Naive thymus-derived CD4-positive, alpha-beta T cell (primary cell): ENCODE measurements at places on chromosomes 3 and 15.

DNA sequence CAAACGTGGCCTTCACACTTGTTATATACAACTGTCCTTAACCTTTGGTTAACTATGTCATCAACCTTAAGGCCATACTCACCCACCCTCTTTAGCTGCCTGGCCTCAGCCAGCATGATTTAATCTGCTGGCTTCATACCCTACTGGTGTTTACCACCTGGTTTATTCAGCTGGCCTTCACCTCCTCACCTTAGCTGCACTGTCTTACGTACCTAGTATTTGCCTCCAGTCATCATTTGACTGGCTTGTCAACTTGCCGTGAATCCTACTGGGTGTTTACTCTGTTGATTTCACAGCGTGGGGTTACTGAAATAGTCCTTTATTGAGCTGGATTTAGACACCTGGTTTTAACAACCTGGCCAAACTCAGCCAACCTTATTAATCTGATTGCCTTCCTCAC, 102.8 kb downstream of the IL12A start:
- no peak for DNase-seq

DNA sequence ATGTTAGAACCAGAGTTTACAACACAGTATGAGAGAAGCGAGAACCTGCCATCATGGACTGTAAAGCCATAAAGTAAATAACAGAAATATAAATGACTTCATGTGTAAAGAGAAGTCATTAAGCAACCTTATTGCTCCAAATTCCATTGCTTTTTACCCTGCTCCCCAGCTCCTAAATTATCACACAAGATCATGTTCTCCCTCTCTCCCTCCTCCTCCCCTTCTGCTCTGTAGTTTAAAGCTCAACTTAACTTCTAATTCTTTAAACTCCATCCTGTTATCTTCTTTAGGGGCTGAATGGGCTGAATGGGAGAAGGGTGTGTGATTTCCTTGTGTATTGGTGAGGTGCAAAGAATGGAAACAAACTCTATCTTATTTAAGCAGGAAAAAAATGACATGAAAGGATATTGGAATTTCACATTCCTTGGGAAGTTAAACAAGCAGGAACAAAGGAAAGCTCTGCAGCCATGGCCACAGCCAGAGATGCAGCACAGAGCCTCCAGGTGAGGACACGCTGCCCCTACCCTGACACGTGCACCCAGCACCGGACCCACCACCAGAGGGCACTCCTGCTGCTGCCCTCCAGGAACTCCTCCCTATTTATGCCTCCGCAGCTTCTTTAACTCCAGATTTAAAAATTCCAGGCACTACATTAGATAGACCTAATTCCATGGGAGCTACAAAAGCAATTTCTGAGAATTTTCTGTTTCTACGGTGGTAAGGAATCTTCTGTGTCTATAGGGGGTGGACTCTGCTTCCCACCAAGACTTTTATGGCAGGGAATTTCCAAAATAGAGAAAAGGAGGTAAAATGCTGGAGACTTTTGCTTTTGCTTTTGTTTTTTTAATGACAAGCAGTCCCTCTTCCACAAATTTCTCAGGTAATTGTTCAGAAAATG, 76.9 kb upstream of the ABI3BP start:
- peak; percentile 30 for DNase-seq

DNA sequence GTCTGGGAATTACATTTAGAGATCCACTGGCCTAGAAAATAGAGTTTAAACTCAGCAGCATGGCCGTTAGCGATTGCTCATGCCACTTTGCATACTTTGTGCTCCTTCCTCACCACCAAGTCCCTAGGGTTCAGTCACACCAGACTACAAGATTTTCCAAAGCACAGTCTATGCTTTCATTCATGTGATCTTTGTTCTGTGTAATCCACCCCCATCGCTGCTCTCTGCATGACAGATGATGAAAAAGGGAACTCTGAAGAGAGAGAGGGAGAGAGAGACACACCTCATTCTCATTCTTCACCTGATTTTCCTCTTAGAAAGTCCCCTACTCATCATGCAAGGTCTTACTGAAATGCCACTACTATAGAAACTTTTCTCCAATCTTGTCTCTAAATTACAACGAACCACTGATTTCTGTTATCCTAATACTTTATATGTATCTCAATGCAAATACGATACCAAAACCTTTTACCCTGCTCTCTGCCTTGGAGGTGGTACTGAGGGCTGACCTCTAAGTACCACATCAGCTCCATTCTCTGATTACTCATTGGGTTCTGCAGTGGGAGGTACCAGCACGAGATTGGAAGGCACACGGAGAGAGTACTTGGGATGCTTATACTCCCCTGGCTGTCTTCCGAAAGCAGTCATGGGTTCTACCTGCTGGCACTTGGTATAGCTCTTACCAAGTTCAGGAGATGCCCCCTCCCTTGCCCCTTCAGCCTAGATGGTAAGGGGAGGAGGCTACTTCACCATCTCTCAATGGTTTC, 1.1 kb upstream of the PARP15 start:
- no peak for DNase-seq

- peak; percentile 44 for DNase-seq
These were observed 37.5 kb downstream of the TGFBR2 start for GRCh38 chr3:30643763-30644462.

- DNase-seq: no peak
These were observed 87.0 kb downstream of the FILIP1L start for GRCh38 chr3:100027321-100027720.

DNA sequence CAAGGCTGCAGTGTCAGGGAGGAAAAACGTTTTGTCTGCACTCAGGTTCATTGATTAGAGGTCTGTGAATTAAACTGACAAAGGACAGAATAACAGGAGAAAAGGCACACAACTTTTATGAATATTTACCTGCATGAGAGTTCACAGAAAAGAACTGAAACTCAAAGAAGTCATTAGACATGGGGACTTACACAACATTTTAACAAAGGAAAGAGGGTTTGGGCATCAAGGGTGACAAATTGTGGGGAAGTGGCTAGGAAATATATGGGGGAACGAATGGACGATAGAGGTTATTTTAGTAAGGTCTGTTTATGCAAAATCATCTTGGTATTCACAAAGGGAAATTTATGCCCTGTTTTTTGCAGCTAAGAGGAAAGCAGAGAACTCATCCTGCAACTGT, 65.6 kb upstream of the C15orf39 start:
- no peak for DNase-seq

GRCh38 chr15:91116113-91117067, 16.3 kb downstream of the SV2B start:
- DNase-seq: no peak

- no peak for DNase-seq
These were observed 11.6 kb downstream of the H1-8 start for GRCh38 chr3:129554356-129555152.

- DNase-seq: no peak
These were observed 249.9 kb downstream of the ROBO1 start for GRCh38 chr3:79517766-79518413.

DNA sequence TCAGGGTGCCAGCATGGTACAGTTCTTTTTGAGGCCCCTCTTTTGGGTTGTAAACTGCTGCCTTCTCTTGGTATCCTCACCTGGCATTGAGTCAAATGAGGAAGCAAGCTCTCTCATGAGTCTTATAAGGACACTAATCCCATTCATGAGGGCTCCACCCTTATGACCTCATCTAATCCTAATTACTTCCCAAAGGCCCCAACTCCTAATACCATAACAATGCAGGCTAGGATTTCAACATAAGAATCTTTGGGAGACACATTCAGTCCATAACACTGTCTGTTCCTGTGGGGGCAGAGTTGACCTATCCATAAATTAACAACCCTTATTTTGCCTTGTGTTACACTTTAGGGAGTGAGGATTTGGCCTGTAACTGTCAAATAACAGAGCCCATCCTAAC, 278.3 kb downstream of the LRTM1 start:
- no peak for DNase-seq

GRCh38 chr15:64493641-64494040, 33.3 kb downstream of the ZNF609 start:
- no peak for DNase-seq

GRCh38 chr3:49006408-49007067, 653 bp upstream of the WDR6 start:
- no peak for DNase-seq

- DNase-seq: no peak
These were observed 83.1 kb upstream of the SLC4A7 start for GRCh38 chr3:27567251-27567650.

GRCh38 chr3:31079689-31080088, 185.2 kb upstream of the GADL1 start:
- DNase-seq: no peak

DNA sequence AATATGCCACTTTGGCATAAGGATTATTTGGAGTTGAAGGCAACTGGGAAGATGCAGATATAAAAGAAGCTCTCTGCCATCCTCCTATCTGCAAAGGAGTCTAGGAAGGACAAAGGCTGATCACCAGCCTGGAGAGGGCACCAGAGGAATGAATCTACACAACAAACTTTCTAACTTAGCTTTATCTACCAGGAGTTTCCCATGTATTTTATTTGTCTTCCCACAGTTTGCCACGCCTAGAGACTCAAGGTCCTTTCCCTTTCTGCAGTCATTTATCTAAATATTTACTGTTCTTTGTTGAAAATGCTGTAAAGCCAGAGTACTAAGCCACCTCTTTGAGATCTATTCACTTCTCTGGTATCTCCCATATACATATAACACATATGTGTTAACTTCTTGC, 32.2 kb downstream of the GPR176 start:
- no peak for DNase-seq

GRCh38 chr15:101100118-101100517, 151.7 kb downstream of the CHSY1 start:
- DNase-seq: no peak

GRCh38 chr3:180264479-180264878, 227.7 kb upstream of the PEX5L start:
- DNase-seq: no peak

DNA sequence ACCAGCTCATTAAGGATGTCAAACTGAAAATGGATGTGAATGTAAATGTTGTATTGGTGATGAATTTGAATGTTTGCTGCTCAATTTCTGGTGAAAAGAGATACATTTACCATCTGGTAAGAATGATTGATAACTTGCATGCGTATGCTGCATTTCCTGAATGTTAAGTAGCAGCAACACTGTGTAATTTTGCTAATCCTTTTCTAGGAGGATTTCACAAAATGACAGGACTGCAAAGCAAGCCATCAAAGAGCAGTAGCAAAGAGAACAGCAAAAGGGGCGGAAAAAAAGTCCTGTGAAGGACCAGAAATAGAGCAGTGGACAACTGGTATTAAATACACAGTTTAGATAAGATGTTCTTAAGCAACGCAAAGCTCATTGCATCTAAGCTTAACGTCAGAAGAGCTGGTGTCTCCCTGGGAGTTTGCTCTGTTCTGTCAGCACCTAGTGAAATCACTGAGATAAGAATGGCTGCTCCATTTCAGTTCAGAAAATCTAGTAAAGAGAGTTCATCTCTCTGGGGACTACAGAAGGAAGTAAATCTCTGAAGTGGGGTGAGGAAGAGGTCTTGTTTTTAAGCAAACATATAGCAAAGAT, 23.5 kb upstream of the PAQR5 start:
- no peak for DNase-seq

- DNase-seq: no peak
These were observed 146.5 kb upstream of the UBE2E1 start for GRCh38 chr3:23659274-23659673.

DNA sequence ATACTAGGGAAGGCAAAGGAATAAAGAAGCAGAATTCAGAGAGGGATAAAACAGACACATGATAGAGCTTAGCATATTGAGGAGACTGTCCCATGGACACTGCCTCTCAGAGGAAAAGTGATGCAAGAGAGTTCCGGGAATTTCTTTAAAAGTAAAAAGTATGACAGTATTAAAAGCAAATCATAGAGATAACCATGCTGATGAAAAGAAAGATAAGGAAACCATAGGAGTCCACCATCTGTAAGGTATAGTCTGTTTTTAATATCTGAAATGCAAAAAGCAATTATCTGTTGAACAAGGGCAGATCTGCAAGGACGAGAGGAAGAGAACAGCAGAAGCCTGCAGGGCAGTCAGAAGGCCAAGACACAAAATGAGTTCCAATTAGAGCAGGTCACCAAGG, 495.9 kb upstream of the GOLIM4 start:
- DNase-seq: no peak

GRCh38 chr15:67458331-67459029, 62.5 kb upstream of the C15orf61 start:
- DNase-seq: no peak

GRCh38 chr15:40252141-40252437, 13.2 kb downstream of the PAK6 start:
- no peak for DNase-seq

- no peak for DNase-seq
These were observed 134.8 kb downstream of the RBMS3 start for GRCh38 chr3:29415482-29416223.

DNA sequence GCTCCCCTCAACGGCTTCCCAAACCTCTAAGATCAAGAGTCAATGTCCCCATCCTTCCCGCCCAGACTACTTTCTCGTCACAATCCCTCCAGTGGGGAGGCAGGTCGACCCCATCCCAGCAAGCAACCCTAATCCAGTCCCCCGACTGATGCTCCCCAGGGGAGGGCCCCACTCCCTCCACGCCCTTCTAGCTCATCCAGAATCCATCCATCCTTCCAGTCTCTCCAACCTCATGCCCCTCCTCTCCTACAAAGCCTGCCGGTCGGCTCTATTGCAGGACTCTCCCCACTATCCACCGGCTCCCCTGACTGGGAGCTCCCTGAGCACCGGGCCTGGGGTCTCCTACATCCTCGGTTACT, 1.3 kb downstream of the ADAMTS7 start:
- no peak for DNase-seq

DNA sequence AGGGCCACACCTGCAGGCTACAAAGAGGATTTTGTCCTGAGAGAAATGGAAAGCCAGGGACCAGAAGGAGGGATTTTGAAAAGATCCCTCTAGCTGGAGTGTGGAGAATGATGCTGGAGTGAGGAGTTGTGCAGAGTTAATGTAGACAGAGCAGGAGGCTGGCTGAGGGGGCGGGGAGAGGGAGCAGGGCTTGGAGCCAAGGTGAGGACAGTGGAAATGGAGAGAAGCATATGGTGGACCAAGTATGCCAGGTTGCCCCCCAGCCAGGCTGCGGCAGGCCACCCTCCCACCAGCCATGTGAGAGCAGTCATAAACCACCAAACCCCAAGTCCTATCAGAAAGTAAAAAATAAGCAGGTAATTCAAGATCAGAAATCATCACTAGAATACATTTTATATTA, 14.7 kb downstream of the RARRES1 start:
- no peak for DNase-seq

DNA sequence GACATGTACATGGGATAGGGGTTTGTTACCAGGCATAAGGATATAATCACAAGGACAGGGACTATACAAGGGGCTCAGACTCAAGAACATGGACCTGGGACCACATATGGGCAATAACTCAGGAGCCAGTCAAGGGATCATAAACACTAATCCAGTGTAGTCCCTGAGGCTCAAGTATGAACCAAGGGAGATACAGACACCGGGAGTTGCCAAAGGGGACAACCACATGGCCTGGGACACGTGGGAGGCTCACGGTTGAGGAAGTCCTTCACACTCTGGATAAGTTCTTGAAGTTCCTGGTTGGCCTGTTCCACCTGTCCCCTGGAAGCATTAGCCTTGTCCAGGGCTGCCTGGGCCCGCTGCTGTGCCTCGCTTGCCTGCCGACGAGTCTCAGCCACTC, 1.8 kb upstream of the USP19 start:
- no peak for DNase-seq

GRCh38 chr15:38683382-38684242, 119.0 kb upstream of the RASGRP1 start:
- DNase-seq: peak; percentile 64
